ENCODE measurements at places on chromosomes 1 and 21. TPM values are rescaled to one million over a fixed set of nuclear protein-coding genes. Genes with fewer than 3 reads are reported as not detected.

DNA sequence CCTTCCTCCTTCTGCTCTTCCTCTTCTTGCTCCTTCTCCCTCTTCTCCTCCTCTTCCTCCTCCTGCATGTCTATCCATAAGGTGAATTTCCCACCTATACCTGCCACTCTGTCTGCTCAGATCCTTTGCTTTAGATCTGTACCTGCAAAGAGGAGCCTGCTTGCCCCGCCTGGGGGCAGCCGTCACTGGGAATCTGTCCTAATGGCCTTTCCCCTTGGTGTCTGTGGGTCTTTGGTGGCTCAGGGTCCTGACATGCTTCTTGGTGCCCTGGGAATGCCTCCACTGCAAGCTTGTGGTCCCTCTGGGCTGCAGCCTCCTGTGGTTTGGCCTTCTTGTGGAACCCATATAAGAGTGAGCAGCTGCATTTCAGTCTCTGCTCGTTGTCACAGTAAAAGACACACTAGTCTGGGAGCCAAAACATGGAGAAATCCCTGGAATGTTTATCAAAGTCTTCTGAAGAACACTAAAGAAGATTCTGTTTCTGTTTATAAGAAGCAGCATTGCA is 79.5 kb upstream of the CSF3R start:
- no peak overlapping the region for H3K27ac ChIP-seq
- DNase-seq = no peak
- no peak overlapping the region for H3K4me3 ChIP-seq

GRCh38 chr1:211829343-211830054 is 1.1 kb downstream of the LPGAT1 start:
- peak; percentile 78 for DNase-seq
- peak overlapping the region; percentile 79 for H3K4me3 ChIP-seq
- peaks cover 12% of the 10 kb centered on the region for H3K36me3 ChIP-seq
- no peaks in the 10 kb centered on the region for H3K27me3 ChIP-seq

DNA sequence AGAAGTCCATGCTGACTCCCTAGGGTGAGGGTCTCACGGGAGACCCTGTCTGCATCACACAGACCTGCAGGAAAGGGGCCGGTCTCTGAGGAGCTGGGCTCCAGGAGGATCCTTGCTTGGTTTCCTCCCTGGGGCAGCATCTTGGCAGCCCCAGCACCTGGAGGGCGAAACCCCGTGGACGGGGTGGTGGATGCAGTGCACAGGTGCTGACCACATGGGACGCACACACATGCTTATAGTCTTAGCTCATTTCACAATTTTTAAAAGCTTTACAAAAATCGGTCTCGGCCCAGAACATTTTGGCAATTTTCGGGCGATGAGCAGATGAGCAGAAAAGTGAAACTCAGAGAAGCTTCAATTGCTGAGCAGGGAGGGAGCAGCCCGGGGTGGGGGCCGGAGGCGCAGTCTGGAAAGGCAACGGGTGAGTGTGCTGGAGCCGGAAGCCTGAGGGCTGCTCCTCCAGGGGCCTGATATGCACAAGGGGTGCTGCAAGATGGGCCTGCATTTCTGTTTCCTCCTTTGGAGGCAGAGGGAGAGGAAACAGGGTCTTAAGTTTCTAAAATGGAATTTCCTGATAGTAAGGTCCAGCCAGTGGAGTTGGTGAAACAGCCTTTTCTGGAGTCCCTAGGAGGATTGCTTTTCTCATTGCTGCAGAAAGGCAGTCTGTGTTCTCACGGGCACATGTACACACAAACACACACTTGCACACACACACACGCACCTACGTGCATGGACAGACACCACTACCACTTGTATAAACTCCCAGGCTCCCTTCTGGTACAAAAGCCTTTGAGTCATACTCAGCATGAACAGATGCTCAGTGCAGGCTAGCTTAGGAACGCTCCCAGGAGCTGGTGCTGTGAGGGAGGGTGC is 60.6 kb downstream of the SCCPDH start:
- H3K4me3 ChIP-seq = no peak overlapping the region
- H3K27me3 ChIP-seq = no peaks in the 10 kb centered on the region
- no peak overlapping the region for H3K27ac ChIP-seq
- no peak for DNase-seq

GRCh38 chr1:230335861-230336522 is 90.1 kb downstream of the PGBD5 start:
- DNase-seq = no peak
- no peaks in the 10 kb centered on the region for H3K4me1 ChIP-seq
- no peak overlapping the region for H3K27ac ChIP-seq
- no peak overlapping the region for H3K4me3 ChIP-seq
- no peaks in the 10 kb centered on the region for H3K36me3 ChIP-seq
- no peaks in the 10 kb centered on the region for H3K27me3 ChIP-seq

GRCh38 chr21:38920631-38921398 is 115.1 kb downstream of the ETS2 start:
- H3K27ac ChIP-seq = no peak overlapping the region
- no peak overlapping the region for H3K4me3 ChIP-seq
- DNase-seq = no peak

DNA sequence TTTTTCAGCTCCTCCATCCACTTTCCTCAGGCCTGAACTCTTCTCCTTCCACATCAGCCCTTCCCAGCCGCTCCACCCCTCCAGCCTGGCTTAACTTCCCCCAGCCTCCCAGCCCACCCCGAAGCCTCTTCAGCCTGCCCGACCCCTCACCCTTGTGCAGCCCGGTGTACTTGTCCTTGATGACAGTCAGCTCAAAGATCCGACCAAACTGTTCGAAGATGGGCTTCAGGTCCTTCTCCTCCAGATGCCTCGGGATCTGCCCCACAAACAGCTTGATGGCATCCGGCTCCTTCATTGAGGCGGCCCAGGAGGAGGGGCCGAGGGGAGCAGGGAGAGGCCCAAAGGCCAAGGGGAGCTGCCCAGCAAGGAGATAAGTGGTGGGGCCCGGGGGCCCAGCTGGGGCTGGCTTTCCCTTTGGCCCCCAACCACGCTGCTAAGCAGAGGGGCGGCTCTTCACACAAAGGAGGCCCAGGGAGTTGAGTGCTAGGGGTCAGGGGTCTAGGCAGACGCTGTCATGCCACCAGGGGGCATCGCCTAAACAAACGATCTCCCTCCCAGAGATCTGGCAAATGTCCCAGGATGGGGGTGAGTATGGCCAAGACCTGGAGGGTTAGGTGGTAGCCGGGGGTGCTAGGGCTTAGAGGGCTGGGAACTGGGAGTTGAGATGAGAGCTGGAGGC is 738 bp downstream of the CELF3 start:
- peak; percentile 89 for DNase-seq
- no peaks in the 10 kb centered on the region for H3K36me3 ChIP-seq
- H3K4me3 ChIP-seq = no peak overlapping the region
- peaks cover 56% of the 10 kb centered on the region for H3K4me1 ChIP-seq
- H3K27me3 ChIP-seq = peaks cover 34% of the 10 kb centered on the region
- peak overlapping the region; percentile 77 for H3K27ac ChIP-seq

- H3K4me1 ChIP-seq = peaks cover 12% of the 10 kb centered on the region
- H3K36me3 ChIP-seq = peaks cover 21% of the 10 kb centered on the region
- no peaks in the 10 kb centered on the region for H3K27me3 ChIP-seq
Measured at GRCh38 chr1:24803987-24804530, 58.8 kb downstream of the CLIC4 start.

The KCNN3 gene
- 0.10 TPM for polyA plus RNA-seq

The OLIG2 gene
- not detected for polyA plus RNA-seq

DNA sequence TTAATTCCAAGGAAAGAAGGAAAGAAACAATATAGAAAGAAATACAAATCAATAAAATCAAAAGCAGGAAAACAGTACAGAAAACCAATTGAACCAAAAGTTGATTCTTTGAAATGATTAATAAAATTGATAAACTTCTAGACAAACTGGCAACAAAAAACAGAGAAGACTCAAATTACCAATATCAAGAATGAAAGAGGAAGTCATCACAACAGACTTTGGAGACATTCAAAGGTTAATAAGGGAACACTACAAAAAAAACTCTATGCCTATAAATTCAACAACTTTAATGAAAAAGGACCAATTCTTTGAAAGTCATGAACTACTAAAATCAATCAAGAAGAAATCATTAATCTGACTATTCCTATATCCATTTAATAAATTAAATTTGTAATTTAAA is 329.3 kb upstream of the NR5A2 start:
- no peaks in the 10 kb centered on the region for H3K27me3 ChIP-seq
- no peak overlapping the region for H3K27ac ChIP-seq
- no peaks in the 10 kb centered on the region for H3K4me1 ChIP-seq
- H3K4me3 ChIP-seq = no peak overlapping the region

GRCh38 chr1:27542463-27543273 is 52.7 kb upstream of the WASF2 start:
- no peak for DNase-seq
- H3K27me3 ChIP-seq = no peaks in the 10 kb centered on the region
- no peak overlapping the region for H3K4me3 ChIP-seq
- H3K36me3 ChIP-seq = peaks cover 17% of the 10 kb centered on the region

DNA sequence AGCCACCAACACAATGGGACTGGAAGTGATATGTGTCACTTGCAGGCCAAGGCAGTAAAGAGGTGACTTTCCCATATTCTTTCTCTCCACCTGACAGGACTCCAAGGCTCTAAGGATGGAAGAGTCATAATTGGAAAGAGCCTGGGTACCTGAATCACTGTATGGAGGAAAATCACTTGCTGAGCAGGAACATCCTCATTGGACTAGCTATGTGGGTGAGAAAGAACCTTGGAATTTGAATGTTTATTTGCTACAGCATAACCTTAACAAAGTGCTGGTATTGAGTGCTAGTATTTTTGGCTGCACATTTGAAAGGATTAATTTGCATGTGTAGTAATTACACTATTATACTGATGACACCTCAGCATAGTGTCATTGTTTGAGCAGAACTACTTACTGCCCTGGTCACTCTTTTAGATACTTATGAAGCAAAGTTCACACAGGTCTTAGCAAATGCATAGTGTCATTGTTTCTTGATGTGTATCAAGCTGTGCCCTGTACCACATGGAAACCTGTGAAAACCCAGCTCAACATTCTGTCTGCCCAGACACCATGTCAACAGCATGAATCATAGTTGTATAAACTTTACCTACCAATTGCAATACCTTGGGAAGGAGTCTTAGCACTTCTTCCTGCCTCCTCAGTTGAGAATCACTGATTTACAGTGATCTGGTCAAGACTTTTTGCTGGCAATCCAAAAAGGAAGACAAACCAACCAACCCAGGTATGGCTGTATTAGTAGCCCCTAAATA is 5.1 kb upstream of the S100A10 start:
- H3K4me3 ChIP-seq = no peak overlapping the region
- no peak for DNase-seq
- peaks cover 15% of the 10 kb centered on the region for H3K27me3 ChIP-seq

- no peak overlapping the region for H3K4me3 ChIP-seq
- no peaks in the 10 kb centered on the region for H3K27me3 ChIP-seq
- no peak overlapping the region for H3K27ac ChIP-seq
- no peak for DNase-seq
- H3K4me1 ChIP-seq = no peaks in the 10 kb centered on the region
- no peaks in the 10 kb centered on the region for H3K36me3 ChIP-seq
Measured at GRCh38 chr1:212141404-212141803, 105.9 kb downstream of the DTL start.

DNA sequence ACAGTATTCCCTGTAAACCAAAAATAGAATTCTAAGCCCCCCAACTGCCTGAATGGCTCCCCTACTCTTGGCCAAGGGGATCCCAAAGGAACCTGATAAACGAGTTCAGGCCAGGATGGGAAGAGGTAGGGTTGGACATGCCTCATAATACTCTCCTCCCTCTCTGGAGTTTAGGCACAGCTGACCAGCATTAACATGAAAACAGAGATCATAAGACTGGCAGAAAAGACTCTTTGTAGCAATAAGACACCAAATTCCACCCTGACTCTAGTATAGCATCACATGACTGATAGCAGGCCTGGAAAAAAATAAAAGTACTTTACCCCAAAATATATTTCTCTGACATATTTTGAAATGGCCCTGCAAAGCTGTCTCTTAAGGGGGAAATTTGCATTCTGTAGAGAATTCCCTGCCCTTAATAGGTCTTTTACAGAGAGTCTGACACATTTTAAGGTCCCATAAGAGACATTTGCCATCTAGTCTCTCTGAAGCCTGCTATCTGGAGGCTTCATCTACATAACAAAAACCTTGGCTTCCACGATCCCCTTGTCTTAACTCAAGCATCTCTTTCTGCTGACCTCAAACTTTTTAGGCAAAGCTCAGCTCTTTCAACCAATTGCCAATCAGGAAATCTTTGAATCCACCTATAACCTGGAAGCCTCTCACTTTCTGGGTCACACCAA is 55.9 kb downstream of the SIK1 start:
- peaks cover 8% of the 10 kb centered on the region for H3K4me1 ChIP-seq
- H3K27ac ChIP-seq = no peak overlapping the region
- no peaks in the 10 kb centered on the region for H3K27me3 ChIP-seq
- H3K4me3 ChIP-seq = no peak overlapping the region
- H3K36me3 ChIP-seq = no peaks in the 10 kb centered on the region
- no peak for DNase-seq

DNA sequence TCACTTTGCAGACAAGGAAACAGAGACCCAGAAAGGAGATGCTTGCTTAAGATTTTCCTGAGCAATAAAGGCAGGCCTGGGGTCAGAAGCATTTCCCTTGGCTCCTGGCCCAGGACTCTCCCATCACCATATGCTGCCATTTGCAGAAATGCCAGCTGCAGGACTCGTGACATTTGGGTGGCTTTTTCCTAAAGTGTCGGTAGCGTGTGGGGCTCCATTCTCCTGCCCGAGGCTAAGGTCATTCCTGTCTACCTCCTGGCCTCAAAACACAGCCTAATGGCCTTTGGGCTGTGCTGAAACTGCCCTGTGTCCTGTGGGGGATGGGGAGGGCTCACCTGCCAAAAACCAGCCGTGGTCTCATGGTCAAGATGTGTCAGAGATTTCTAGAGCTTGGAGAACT is 216.1 kb upstream of the EDN2 start:
- DNase-seq = peak; percentile 51

DNA sequence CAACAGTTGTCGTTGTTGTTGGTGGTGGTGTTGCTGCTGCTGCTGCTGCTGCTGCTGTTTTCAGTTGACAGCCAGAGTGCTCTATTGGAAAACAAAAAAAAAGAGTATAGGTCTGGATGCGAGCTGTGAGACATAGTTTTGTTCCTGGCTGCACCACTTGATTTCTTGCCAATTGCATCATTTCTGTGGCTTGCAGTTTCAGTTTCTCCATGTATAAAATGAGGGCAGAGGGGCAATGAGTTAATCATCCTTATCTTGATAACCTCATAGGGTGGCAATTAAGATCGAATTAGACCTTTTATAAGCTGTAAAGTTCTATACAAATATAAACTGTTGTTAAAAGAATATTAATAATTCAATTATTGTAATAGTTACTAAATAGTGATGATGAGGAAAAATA is 156.7 kb downstream of the DMRTA2 start:
- DNase-seq = no peak
- H3K4me1 ChIP-seq = no peaks in the 10 kb centered on the region
- H3K36me3 ChIP-seq = no peaks in the 10 kb centered on the region
- no peak overlapping the region for H3K4me3 ChIP-seq

- H3K27ac ChIP-seq = no peak overlapping the region
- no peak for DNase-seq
- H3K36me3 ChIP-seq = no peaks in the 10 kb centered on the region
Measured at GRCh38 chr1:179822065-179822464, 55.5 kb downstream of the TOR1AIP2 start.

The PIK3R3 gene
- polyA plus RNA-seq = 4.0 TPM
